ENCODE measurements at places on chromosomes 4 and X.
A peak's percentile ranks its signal among the peaks of the same experiment; 100 is the strongest.

DNA sequence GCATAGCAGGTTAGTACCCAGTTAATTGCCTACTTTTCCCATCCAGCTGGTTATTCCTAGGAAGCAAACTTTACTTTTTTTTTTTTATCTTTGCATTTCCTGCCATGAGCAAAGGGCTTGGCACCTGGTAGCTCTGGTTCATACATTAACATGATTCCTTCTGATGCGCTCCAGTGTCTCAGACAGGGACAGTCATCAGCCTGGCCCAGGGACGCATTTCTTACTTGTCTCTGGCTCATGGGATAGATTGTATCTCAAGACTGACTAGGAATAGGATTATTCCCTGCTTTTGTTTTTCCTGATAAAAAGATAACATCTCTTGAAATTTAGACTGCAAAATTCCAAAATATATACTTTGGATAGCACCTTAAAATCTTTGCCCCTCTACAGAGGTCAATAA, 571.5 kb upstream of the TENM3 start:
- DNase-seq, result no peak

- no peak for DNase-seq
These were observed 165.8 kb downstream of the NSUN7 start for GRCh38 chr4:40915318-40916217.

- DNase-seq, result no peak
These were observed 164.1 kb downstream of the PPP3CA start for GRCh38 chr4:101183221-101183620.

- no peak for DNase-seq
These were observed 973.9 kb upstream of the POU3F4 start for GRCh38 chrX:82534086-82534597.

GRCh38 chr4:106096454-106096853, 201.2 kb downstream of the NPNT start:
- no peak for DNase-seq

DNA sequence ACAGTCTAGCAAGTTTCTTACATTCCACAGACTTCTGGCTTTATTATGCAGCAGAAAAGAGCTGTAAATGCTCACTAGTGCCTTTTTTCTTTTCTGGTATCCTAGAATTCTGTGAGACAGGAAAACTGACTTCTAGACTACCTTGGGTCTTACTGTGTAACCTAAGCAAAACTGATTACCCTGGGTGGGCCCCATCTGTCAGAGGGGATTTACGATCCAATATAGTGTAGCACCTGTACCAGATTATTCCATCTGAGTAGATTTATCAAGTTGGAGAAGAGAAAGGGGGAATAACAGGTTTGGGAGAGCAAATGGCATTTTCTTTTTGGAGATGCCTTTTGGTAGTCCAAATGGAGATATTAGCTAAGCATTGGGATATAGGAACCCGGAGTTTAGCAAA, 46.7 kb downstream of the FSTL5 start:
- DNase-seq, result no peak

GRCh38 chrX:150198776-150199175, 164.3 kb upstream of the MAMLD1 start:
- DNase-seq, result no peak

- no peak for DNase-seq
These were observed 10.0 kb downstream of the ETFDH start for GRCh38 chr4:158682066-158682465.

GRCh38 chr4:177005674-177006230, 213.0 kb upstream of the VEGFC start:
- DNase-seq, result no peak

DNA sequence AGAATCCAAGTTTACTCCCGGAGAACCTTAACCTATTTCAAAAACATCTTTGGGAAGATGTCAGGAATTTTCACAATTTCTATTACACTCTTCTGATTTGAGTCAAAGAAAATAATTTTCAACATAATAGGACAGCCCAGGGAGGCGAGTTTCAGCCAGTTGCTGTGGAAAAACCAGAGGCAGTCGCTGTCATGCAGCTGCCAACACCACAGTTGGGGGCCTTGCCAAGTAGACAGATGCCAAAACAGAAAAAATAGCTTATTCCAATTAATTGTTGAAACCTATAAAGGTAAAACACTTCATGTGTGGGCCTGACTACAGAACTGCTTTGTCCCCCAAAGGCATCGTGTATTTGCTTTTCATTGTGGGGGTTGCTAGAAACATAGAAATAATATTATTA, 225.8 kb downstream of the DMD start:
- no peak for DNase-seq

- DNase-seq, result no peak
These were observed 99.4 kb downstream of the C4orf51 start for GRCh38 chr4:145779319-145779801.

DNA sequence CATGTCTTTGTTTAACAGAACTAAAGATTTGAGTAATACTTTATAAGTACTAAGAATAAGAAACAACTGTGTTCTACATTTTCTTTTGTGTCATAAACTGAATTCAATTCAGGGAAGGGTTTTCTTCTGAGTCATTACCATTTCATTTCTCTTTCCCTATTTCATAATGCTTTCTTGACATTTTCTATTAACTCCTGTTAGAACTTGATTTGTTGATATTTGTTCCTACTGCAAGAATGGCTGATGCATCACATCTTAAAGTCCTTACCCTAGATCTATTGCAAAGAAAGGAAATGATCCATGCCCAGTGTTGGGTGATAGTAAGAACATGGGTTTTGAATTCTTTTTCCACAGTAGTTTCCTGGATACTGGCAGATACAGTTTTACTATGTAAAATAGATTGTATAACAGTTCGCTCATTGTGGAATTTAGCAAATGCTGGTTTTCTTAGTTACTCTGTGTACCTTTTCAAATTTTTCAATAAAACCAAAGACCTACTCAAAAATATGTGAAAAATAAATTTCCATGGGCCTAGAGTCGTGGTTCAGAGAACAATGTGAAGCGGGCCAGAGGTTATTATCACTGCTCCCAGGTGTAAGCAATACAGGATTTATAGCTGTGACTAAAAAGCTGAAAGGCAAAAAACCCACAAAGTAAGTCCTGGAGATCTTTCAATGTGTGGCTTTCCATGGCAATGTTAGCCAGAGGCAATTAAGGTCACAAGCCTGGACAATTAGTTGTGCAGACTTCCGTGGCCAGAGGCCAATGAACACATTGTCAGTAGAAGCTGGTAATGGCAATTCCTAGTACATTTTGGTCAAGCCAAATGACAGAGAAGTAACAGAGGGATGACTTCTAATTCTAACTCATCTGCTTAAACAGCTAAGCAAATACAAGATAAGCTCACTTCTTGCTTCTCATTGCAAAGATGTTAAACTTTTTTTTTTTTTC, 127.3 kb upstream of the FAT4 start:
- no peak for DNase-seq

DNA sequence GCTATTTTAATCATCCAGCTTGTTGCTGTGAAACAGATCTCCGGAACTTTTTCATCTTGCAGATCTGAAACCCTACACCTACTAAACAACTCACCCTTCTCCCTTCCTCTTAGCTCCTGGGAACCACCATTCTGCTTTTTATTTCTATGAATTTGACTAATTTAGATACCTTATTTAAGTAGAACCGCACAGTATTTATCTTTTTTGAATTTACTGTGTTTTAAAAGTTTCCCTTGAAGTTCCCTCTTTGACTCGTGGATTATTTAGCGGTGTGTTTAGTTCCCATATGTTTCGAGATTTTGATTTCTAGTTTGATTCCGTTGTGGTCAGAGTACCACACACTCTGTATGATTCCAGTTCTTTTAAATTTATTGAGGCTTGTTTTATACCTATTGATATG, 44.6 kb downstream of the EIF2S3 start:
- no peak for DNase-seq

DNA sequence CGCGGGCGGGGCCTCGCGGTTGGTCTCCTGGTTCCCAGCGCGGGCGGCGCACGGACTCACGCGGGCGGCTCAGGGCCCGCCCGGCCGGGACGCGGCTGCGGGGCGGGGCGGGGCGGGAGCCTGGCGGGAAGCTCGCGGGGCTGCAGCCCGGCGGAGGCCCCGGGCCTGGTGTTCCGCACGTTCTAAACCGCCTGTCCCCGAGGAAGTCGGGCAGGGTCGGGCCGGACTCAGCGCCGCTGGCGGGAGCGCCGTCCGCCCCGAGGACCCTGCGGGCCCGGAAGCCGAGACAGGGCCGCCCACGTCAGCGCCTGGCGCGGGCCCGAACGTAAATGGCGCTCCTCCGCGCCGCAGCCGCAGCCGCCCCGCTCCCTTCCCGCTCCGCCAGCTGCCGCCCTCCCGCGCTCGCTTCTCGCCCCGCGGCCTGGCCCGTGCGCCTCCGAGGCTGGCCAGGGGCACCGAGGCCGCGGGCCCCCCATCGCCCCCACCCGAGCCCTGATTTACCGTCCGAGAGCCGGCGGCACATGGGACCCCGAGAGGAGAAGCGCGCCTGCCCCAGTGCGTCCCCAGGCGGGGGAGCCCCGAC, 309 bp upstream of the CTBP1 start:
- peak; percentile 72 for DNase-seq

DNA sequence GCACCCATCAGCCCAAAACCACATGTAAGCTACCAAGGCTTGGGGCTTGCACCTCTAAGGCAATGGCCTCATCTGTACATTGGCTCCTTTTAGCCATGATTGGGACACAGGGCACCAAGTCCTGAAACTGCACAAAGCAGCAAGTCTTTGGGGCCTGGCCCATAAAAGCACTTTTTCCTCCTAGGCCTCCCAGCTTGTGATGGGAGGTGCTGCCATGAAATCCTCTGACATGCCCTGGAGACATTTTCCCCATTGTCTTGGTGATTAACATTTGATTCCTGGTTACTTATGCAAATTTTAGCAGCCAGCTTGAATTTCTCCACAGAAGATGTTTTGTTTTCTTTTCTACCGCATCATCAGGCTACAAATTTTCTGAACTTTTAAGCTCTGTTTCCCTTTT, 58.5 kb upstream of the PABPC4L start:
- no peak for DNase-seq

GRCh38 chr4:186158021-186158813, 33.1 kb upstream of the CYP4V2 start:
- no peak for DNase-seq

DNA sequence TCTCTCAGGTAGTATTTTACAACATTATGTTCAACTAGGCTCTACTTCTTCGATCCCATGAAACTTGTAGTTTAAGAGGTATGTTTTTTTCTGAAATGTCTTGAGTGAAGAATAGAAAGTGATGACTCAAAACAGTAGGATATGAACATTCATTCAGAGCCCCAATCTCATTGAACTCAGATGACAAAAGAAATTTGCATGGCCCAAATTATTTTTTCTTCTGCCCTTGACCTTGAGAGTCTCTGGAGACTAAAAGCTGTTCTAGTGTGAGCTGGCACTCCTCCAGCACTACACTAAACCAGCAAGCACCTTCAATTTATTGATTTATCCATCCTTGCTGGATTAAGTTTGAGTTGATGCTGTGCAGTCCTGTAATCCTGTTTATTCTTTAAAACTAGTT, 4.0 kb downstream of the DCLK2 start:
- DNase-seq, result no peak

- no peak for DNase-seq
These were observed 140.7 kb upstream of the KLHL4 start for GRCh38 chrX:87376896-87377295.

DNA sequence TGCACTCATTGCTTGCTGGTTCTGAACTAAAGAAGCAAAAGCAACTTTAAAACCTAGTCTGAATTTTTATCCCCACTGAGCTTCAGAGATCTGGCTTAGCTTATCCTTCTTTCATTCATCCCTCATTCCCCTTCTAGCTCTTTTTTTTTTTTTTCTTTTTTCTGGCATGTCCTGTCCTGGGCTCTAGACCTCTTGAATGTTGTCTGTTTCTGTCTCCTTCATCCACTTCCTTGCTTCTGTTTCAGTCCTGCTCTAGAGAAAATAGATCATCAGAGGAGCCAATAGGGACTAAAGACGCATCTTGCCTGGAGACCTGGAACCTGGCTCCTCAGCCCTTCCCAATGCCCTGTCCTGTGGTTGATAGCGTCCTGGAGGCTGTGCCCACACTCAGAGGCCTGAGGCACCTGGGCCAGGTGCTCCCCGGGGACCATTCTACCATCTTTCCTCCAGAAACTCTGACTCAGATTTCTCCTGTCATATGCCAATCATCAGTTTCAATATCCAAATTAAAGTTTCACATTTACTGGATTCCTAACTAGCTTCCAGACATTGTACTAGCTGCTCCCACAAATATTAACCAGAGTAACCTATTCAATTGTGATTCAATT, 115.7 kb upstream of the GATB start:
- no peak for DNase-seq

GRCh38 chrX:119015407-119016237, 41.2 kb downstream of the LONRF3 start:
- no peak for DNase-seq

- no peak for DNase-seq
These were observed 5.4 kb upstream of the ADH1C start for GRCh38 chr4:99357948-99358347.

DNA sequence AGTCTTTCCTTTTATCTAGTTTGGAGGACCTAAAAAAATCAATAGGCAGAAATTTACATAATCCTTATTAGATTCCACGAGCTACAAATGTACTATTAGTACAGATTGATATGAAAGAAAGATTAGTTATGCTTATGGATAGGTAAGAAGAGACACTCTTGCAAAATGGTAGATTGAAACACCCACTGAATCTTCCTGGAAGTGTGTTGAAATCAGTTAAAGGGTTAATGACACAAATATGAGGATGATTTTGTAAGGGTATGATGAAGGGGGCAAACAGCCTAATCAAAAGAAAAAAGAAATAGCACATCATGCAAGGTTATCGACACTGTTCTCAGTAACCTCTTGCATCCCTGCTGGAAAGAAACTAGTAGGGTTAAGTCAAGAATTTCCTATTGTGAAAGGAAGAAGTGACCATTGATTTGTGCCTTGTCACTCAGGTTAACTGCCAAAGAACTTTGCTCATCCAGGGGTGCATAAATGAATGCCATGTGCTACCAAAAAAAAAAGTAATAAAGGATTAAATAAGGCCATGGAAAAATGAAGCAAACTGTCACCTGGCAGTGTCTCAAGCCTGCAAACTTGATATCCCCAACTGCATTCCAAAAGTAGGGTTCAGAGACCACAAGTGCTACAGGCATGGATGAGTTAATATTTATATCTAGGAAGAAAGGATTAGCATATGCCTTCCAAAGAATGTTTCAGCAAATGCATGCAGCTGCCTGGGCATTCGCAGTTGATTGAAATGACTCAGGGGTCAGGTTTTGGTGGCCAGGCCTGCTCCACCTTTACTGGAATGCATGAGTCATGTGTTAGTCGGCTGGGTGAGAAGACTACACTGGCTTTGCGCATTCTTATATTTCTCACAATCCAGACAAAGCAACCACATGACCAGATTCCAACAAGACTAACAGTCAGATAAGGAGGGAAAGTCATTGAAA, 78.3 kb upstream of the ATXN3L start:
- DNase-seq, result no peak

DNA sequence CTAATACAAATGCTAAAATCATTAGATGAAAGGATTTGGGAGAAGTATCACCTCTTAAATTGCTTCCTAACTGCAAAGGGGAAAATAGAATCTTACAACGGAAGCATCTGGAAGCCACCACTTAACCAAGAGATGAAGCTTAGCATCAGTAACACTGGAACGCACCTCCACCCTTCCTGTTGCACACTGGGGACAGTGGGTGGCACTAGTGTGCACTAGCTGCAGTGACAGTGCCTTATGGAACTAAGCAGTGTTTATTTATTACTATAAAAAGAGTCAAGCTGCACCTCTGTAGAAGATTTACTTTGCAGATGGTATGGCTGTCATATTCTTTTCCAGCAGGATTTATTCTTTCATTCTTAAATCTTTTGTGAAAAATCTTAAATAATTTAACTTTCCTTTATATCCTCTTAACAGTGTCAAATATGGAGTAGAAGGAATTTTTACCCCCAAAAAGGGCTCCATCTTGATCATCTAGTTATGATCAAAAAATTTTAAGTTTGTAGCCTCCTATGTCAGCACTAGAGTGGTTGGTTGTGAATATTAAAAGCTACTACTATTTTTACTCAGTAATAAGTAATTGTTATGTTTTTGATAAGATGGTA, 76.7 kb downstream of the SCD5 start:
- DNase-seq, result no peak
